ENCODE measurements at places on chromosomes 1 and 21.

- DNase-seq = no peak
These were observed 52.7 kb downstream of the TRMT1L start for GRCh38 chr1:185104083-185104482.

DNA sequence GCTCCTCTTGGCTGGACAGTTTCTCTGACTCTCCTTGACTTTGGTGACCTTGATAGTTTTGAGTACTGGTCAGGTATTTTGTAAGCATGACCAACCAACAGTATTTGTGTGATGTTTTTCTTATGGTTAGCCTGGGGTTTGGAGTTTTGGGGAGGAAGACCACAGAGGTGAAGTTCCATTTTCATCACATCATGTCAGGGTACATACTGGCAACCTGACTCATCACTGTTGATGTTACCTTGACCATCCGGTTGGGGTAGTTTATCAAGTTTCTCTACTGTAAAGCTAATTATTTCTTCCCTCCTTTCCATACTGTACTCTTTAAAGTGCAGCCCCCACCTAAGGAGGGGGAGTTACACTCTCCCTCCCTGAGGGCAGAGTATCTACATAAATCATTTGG, 13.4 kb downstream of the OSCP1 start:
- no peak for DNase-seq

GRCh38 chr1:234926559-234927311, 201.9 kb downstream of the TOMM20 start:
- no peak for DNase-seq

DNA sequence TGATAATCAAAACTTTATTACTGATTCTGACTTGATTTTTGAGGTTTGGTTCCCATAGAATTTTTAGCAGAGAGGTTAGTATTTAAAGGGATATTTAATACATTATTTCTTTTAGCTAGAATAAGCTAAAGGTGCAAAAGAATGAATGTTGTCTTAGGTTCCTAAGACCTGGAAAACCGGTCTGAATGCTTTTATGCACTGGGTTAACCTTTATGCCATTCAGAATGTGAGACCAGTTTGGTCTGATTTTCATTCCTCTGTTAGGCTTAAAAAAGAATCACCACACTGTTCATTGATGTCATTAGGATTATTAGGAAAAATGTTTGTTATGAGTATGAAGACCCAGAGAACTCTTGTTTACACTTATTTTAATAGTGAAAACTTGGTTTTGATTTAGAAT, 30.1 kb downstream of the RAP1A start:
- DNase-seq = no peak

GRCh38 chr1:22487781-22488180, 36.1 kb downstream of the ZBTB40 start:
- no peak for DNase-seq

GRCh38 chr1:226692051-226692792, 46.9 kb downstream of the ITPKB start:
- no peak for DNase-seq

DNA sequence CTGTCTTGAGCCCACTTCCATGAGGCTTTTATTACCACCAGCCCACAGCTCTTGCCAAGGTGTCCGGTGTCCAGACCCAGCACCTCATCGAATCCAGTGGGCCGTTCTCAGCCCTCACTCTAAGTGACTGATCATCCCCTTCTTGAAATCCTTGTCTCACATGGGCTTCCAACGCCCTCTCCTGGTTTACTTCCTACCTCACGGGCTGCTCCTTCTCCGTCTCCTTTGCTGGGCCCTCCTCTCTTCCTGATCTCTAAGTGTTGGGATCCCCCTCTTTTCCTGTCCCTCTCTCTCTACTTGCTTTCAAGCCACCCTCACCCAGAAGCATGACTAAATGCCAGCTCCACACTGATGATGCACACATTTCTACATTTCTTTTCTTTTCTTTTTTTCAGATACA, 9.0 kb upstream of the RHBG start:
- DNase-seq = peak; percentile 6

DNA sequence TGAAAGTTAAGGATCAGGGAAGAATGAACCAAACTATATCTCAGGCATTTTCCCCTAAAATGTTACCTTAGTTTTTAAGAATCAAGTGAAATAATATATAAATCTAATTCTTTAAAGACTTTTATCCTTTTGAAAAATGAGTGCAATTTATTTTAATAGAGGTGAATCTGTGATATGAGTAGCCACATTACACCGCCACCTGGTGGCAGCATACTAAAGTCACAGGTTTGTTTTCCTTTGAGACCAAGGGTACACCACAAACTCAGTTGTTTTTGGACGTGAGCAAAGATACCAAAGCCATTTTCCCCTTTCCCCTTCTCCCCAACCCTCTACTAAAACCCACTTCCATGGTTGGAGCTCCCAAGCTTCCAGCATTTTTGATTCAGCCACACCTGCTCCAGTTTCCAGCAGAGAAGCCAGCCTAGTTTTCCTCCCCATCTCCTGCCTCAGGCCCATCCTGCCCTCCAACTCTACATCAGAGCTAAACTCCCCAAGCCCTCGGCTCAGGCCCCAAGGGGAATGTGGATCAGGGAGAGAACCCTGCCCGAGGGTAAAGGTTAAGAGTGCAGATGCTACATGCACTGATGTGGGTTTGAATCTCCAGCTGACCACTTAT, 22.9 kb upstream of the LDLRAP1 start:
- no peak for DNase-seq

DNA sequence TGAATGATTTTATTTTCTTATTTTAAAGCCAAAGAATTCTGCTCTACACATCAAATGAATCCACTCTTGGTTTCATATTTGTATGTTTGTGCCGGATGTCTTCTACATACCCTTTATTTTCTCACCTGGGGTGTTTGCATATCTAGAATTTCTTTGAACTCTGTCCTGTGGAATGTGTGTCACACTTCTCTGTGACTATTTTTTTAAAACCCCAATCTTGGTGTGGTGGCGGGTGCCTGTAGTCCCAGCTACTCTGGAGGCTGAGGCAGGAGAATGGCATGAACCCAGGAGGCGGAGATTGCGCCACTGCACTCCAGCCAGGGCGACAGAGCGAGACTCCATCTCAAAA, 35.4 kb downstream of the CENPF start:
- DNase-seq = no peak

GRCh38 chr1:209302779-209303568, 280.5 kb upstream of the CAMK1G start:
- no peak for DNase-seq

DNA sequence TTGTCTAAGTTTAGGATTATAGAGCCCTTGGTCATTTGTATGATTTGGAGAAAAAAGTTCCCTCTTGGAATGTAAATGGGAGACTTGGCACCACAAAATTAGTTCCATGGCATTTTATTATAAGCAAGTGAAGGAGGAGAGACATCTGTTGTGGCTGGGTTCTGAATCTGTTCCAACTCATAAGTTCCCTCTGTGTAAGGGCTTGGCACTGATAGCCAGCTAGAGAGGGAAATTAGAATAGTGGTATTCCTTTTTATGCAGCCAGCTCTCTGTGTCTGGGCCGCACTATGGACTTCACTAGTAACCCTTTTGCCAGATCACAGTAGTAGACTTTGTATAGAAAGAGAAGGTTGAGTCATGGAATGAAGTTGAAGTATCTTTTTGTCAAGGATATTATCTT, 31.1 kb downstream of the GNAI3 start:
- DNase-seq = peak; percentile 92

DNA sequence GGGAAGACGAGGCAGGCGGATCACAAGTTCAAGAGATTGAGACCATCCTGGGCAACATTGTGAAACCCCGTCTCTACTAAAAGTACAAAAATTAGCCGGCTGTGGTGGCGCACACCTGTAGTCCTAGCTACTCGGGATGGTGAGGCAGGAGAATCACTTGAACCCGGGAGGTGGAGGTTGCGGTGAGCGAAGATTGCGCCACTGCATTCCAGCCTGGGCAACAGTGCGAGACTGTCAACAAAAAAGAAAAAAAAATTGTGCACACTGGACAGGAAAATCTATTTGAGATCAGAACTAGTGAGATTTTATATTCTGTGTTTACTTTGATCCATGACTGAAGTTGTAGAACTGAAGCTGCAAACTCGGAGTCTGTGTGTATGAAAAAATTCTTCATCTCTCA, 40.2 kb downstream of the SNRPE start:
- no peak for DNase-seq

DNA sequence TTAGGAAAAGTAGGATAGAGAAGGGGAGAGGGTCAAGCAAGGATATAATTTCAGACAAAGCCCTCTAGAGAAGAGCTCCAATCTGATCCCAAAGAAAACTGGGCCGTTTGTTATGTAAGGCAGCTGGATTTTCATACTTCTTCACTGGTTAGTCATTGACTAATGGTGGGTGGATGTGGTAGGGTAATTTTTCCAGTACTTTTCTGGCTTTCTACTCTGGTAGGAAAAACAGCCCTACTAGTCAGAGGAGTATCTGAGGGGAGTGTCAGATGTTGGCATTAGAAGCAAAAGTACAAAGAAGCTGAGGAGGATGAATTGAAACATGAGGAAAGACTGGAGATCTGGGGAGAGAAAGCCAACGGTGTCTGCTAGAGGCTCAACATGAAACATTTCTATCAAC, 145.3 kb downstream of the TNFSF18 start:
- DNase-seq = no peak

GRCh38 chr1:1218524-1219200, 4.7 kb upstream of the TNFRSF4 start:
- no peak for DNase-seq

DNA sequence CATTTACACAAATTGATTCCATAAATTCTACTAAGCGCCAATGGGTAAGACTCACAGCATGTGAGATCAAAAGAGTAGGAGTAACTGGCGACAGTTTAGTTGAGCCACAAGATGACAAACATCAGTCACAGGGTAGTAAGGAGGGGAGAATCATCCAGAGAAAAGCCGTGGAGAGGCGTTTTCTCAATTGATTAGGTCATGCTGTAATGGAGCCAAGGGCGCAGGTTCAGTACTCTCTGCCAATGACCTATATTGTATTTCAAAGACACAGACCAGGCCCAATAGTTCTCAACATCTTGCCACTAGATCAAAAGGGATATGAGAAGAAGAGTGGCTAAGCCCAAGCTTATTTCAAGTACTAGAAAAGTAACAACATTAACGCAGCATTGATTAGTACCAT, 467.5 kb downstream of the SMYD3 start:
- no peak for DNase-seq

DNA sequence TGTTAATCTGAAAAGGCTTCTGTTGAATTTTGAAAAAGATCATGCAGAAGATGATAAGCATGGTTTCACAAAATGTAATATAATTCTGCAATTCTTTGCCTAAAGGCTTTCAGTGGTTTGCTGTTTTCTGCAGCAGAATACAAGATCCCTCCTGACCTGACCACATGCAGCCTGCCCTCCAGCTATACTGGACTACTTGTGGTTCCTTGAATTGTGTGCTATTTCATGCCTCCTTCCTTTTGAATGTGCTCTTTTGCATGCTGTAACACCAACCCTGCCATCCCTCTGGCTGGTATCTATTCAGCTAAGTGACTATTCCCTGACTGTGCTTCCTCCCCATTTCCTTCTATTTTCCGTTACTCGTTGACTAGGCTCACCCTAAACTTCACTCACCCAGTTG, 55.5 kb downstream of the CACNA1E start:
- no peak for DNase-seq

DNA sequence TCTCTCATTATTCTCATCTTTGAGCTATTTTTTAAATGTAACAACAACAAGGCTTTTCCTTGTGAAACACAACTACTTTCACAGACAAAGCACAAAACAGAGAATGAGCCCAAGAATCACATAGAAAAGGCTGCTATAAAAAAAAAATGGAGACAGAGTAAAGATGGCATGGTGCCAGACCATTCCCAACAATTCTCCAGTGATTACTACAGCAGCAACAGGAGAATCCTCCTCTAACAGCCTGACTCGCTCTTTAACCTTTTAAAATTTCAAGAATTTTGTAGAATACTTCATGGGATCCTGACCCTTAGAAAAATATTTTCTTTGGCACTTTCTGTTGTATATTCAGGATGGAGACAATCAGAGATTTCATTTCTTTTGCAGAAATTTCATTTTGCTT, 3.8 kb upstream of the BCAS2 start:
- DNase-seq = no peak

GRCh38 chr1:81470275-81470674, 330.5 kb upstream of the ADGRL2 start:
- DNase-seq = no peak

DNA sequence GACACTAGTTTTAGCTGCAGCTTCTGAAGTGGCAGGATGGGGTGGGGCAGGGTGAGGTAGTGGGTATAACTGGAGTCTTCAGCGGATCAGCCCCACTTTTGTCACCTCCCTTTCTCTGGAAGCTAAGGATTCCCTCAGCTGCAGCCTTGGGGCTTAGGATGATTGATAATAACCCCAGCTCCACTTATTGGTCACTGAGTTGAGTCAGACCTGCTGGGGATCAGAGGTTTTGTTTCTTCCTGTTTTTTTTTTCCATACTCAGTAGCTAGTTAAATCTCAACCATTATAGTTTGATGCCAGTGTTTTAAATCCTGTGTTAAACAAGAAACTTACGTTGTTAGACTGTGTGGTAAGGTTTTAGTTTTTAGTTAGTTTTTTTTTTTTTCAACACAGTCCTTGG, 57.2 kb downstream of the LAMC1 start:
- no peak for DNase-seq

All from DMS 273 treated with DMSO at 0.1 percent for 48 hours (cell line).